IPS-NIHi11 (cell line): ENCODE measurements at places on chromosomes 3 and 15.

DNA sequence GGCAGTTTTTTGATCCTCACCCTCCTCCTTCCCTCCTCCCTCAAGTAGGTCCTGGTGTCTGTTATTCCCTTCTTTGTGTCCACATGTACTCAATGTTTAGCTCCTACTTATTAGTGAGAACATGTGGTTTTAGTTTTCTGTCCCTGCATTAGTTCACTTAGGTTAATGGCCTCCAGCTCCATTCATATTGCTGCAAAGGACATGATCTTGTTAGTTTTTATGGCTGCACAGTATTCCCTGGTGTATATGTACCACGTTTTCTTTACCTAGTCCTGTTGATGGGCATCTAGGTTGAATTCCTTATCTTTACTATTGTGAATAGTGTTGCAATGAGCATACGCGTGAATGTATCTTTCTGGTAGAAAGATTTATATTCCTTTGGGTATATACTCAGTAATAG, 61.7 kb upstream of the FGF7 start:
- DNase-seq, result no peak

- DNase-seq, result no peak
Observed at GRCh38 chr15:23422946-23423708, 23.9 kb downstream of the GOLGA6L2 start.

GRCh38 chr15:22948056-22948455, 32.1 kb downstream of the CYFIP1 start:
- DNase-seq, result no peak

DNA sequence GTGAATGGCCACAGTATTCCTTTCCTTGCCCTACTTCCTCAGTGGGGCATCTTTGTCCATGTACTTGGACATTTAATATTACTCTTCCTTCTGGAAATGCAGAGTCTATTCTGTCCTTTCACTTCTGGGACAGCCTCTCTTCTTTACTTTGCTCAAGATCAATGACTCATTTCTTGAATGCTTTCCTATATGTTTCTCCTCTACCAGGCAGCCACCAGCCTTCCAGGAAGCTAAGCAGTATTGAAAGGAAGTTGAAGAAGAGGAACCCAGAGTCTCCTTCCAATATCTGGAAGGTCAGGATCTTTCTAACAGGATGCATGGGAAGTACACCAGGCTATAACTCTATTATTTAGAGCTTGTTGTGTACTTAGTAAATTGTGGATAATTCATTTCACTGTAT, 182.8 kb downstream of the CD47 start:
- DNase-seq, result no peak

GRCh38 chr3:64848822-64849221, 161.0 kb upstream of the ADAMTS9 start:
- no peak for DNase-seq

- DNase-seq, result no peak
Observed at GRCh38 chr15:79661411-79661810, 229.3 kb downstream of the MINAR1 start.

GRCh38 chr3:5384557-5385236, 197.2 kb downstream of the EDEM1 start:
- DNase-seq, result no peak

- no peak for DNase-seq
Observed at GRCh38 chr3:120163816-120164215, 69.6 kb upstream of the GSK3B start.

- DNase-seq, result no peak
Observed at GRCh38 chr3:42704136-42704841, 1.7 kb upstream of the HHATL start.

- no peak for DNase-seq
Observed at GRCh38 chr3:107983247-107983646, 107.6 kb downstream of the CD47 start.
